ENCODE measurements at places on chromosomes 16 and 17.
A peak's percentile ranks its signal among the peaks of the same experiment; 100 is the strongest.

DNA sequence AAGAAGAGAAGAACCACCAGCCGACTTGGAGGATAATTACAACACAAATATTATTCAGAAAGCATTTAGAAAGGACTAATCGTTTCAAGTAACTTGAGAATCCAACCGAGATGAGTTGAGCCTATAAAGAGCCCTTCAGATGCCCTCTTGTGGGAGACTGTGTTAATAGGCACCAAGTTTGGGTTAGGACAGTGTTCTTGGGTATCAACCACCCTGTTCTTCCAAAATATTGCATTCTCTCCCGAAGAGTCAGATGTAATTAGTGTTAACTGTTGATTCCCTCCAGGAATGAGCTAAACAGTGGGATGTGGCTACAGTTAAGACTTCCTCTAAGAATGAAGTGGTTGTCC lies 87.8 kb upstream of the NOL11 start:
- DNase-seq = no peak

GRCh38 chr17:74738051-74738996 lies 1.3 kb downstream of the RAB37 start:
- peak; percentile 64 for DNase-seq

- DNase-seq = no peak
Measured at GRCh38 chr17:70655176-70655958, 486.0 kb downstream of the KCNJ2 start.

GRCh38 chr17:29645515-29646051 lies 22.9 kb upstream of the CORO6 start:
- peak; percentile 81 for DNase-seq

GRCh38 chr16:8621572-8622314 lies at the start of gene METTL22:
METTL22 (plus strand) TSS chr16:8621698; CDS start chr16:8625666, 3,968 bp downstream.
- peak; percentile 97 for DNase-seq

- DNase-seq = no peak
Measured at GRCh38 chr17:64067657-64068056, 47.2 kb upstream of the ICAM2 start.

GRCh38 chr17:78641243-78641642 lies 64.0 kb upstream of the DNAH17 start:
- no peak for DNase-seq

DNA sequence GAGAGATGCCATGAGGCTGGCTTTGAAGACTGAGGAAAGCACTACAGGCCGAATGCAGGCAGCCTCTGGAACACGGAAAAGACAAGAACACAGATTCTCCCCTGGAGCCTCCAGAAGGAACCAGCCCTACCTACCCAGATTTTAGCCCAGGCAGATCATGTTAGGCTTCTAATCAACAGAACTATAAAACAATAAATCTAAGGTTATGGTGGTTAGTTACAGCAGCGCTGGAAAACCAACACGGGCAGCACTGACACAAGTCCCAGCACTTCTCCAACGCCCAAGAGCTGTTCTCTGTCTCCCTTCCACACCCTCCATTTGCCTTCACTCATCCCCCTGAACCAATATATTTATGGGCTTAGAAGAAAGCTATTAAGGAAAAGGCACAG lies 7.5 kb downstream of the ANKRD11 start:
- no peak for DNase-seq

DNA sequence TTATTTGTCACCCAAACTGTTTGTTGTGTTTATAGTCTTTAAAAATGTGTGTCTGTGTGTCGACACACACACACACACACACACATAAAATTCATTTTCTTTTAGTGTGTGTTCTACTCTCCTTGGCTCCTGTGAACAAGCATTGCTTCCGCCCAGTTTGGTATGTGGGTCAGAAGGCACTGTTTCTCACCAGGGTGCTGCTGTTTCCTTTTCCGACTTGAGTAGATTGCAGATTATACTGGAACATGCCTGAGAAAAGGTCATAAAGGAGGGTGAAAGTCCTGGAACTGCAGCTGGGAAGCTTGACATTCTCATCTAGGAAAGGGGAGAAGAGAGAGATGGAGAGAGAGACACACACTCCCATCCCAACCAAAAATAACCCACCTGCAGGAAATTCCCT lies 330.3 kb downstream of the BCAS3 start:
- DNase-seq = no peak

- no peak for DNase-seq
Measured at GRCh38 chr16:84610376-84610775, 7.5 kb downstream of the COTL1 start.

- DNase-seq = peak; percentile 94
Measured at GRCh38 chr17:47949197-47949759, 7.9 kb downstream of the PNPO start.

DNA sequence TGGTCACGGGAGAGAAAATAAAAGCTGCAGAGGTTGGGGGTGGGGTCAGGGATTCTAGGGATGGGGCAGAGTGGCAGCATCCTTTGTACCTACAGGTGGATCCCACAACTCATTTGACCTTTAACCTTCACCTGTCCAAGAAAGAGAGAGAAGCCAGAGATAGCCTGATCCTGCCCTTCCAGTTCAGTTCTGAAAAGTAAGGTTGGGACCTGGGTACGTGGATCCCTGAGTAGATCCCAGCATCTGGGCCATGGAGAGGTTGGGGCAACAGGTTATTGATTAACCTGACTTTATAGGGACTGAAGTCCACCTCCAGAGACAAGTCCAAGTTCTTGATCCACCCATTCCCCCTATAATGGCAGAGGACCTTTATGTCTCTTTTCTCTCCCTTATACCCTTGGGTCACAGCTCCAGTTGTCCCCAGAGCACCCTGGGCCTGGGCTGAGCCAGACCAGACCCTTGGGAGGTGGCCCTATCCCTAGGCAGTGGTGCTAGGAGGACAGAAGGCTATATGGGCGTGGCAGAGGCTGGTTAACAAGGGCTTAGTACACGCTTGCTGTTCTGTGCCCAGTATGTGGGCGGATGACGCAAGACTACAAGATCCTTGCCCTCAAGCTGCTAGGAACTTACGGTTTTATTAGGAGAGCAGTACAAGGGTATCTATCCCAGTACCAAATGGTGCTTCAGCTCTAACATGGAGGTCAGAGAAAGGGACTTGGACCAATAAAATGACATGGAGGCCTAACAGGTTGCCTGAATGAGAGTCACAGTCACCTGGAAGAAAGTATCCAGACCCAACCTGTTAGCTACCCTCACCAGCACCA lies 3.3 kb downstream of the CLDN7 start:
- no peak for DNase-seq

DNA sequence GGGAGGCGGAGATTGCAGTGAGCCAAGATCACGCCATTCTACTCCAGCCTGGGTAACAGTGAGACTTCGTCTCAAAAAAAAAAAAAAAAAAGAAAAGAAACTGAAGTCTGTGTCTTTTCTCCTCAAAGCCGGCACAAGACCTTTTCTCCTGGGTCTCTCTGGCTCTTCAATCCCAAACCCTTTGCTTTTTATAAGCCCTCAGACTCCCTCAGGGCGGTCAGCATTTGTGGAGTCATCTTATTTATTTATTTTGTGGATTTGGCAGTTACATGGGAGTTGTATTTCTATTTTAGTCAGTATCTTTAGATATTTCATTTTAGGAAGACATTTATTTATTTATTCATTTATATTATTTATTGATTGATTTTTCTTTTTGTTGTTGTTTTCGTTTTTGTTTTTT lies 57.7 kb upstream of the MAP3K14 start:
- no peak for DNase-seq

DNA sequence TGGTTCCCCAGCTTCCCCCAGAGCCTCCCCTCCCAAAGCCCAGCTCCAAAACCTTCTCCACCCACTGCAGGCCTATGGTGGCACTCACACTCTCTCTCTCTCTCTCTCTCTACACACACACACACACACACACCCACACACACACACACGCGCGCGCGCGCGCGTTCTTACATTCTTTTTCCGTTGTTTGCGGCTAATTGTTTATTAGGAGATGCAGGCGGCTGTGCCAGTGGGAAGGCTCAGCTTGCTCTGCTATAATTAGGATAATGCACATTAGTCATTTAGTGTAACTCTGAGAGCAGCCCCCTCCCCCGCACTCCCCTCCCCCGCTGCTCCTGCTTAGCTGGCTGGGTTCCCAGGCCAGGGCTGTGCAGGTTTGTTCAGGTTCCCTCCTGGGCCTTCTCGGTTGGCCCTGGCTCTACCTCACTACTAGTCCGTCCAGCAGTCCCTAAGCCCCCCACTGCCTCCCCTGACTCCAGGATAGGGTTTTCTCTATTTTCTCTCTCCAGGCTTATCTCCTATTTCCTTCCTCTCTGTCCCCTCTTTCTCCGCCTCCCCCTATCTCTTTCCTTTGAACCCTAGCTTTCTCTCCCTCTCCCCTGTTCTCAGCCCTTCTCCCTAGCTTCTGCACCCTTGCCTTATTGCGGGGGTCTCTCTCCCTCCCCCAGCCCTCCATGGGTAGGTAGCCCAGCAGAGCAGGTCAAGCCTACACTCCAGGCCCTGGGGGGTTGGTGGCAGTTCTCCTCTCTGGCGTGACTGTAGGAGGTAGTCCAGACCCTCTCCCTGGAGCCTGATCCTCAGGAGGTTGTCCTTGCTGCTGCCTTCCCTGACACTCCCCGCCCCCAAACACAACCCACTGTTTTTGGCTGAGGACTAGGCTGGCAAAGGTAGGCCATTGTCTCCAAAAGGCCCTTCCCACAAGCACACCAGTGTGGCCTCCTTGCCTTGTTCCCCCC lies 34.0 kb downstream of the TMEM132E start:
- DNase-seq = no peak

DNA sequence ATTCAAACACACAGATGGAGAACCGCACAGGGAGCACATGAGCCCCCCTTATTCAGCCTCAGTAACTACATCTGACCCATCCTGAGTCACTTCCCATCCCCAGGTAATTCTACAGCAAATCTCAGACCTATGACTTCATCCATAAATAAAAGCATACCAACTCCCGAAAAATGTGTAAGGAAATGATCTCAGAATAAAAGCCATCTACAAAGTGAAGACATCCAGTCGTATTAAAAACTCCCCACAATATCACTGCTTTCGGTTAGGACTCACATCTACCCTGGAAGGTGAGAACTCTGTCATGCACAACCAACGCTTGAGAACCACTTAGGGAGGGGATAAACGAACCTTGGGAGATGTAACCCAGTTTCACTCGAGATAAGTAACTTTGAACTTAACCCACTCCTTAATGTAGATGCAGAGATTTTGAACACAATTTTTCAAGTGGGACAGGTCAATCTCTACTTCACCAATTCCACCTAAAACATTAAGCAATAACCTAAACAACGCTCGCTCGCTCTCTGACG lies 1.3 kb downstream of the USP36 start:
- DNase-seq = no peak

- no peak for DNase-seq
Measured at GRCh38 chr17:29084541-29085146, 41.7 kb downstream of the PIPOX start.

DNA sequence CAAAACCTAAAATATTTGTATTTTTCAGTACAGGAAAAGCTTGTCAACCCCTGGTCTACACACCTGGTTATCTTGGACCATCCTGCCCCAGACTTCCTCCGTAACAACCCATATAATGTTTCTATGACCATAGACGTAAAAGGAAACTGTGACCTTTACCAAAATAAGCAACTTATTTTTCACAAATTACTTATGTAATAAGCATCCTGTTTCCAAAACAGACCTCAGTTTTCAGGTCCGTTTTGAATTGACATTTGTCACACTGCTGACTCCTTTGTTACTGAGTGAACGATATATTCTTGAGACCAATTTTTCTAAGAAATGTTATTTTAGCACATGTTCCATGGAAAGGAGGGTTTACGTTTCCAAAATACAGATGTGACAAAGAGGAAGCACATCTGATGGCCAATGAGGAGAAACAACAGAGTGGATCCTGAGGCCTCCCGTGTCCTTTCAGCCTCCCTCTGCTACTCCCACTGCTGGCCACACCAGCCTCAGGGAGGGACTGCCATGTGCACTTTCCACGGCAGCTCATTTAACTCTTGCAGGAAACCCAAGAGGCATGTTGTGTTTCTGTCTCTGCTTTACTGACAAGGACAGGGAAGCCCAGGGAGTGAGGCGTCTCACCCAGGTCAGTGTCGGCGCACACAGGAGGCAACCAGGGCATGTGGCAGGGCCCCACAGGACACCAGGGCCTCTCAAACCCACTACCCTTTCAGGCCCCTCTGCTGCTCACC lies 20.1 kb upstream of the ALDH3A1 start:
- no peak for DNase-seq

- no peak for DNase-seq
Measured at GRCh38 chr17:44602390-44602789, 45.1 kb downstream of the FZD2 start.

DNA sequence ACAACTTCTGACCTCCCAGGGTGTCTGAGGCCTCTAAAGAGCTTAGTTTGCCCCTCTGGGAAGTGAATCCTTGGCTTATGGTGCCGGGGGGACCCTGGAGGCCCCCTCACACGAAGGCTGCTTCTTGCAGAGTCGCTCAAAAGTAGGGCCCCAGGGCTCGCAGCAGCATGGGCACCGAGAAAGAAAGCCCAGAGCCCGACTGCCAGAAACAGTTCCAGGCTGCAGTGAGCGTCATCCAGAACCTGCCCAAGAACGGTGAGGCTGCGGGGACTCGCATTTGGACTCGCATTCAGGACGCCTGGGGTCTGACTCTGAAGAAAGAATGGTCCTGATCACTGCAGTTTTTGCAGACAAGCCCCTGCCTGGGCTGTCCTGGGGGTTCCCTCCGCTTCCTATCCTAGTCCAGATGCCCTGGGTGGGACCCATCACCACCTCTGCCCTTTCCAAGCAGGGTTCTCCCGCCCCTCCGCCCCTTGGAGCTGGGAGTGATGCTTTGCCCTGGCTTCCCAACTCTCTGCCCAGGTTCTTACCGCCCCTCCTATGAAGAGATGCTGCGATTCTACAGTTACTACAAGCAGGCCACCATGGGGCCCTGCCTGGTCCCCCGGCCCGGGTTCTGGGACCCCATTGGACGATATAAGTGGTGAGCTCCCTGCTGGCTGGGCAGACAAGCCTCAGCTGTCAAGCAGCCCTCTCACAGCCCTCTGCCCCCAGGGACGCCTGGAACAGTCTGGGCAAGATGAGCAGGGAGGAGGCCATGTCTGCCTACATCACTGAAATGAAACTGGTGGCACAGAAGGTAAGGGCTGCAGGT lies 698 bp downstream of the ACBD4 start:
- peak; percentile 45 for DNase-seq

DNA sequence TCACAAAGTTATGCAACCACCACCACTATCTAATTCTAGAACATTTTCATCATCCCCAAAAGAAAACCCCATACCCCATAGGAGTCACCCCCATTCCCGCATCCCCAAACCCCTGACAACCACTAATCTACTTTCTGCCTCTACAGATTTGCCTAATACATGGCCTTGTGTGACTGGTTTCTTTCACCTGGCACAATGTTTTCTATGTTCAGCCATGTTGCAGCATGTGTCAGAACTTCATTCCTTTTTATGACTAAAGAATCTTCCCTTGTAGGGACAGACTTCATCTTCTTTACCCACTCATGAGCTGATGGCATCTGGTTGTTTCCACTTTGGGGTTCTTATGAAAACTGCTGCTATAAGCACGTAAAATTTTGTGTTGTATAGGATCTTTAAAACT lies 34.6 kb downstream of the CYTH1 start:
- no peak for DNase-seq

- DNase-seq = no peak
Measured at GRCh38 chr16:81514568-81515258, 70.1 kb downstream of the CMIP start.

Measured in Right ventricle myocardium superior (tissue), 1 donor.